ENCODE measurements at places on chromosomes 1 and 21. TPM values are rescaled to one million over a fixed set of nuclear protein-coding genes. Genes with fewer than 3 reads are reported as not detected.

DNA sequence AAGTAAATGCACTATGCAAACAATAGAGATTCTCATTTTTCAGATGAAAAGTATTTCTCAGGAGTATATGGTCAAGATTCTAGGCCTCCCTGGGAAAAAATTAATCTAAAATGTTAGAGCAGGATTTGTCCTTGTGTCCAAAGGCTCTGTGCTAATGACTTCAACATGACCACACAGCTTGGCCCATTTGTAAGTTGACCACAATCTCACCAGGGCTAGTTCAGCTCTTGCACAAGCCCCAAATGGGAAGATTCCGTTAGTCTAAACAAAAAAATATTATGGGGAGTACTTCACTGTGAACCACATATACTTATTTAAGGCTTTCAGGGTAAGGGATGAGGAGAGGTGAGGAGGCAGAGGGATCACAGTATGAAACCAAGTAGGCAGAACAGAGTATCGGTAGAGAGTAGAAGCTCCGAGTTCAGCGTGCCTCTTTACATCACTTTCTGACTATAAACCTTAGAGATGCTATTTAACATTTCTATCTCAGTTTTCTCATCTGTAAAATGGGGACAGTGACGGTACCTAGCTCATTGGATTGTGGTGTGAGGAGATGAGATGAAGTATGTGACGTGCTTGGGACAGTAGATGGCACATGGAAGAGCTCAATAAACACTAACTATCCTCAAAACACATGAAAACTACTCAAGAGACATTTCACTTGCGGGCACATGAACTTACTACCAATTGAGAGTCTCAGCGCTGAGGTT lies 37.8 kb upstream of the CTTNBP2NL start:
- H3K27me3 ChIP-seq = peaks cover 2% of the 10 kb centered on the region
- no peak overlapping the region for H3K27ac ChIP-seq
- H3K4me1 ChIP-seq = no peaks in the 10 kb centered on the region
- H3K36me3 ChIP-seq = no peaks in the 10 kb centered on the region
- DNase-seq = peak; percentile 65

- no peak overlapping the region for H3K27ac ChIP-seq
- no peaks in the 10 kb centered on the region for H3K27me3 ChIP-seq
- no peaks in the 10 kb centered on the region for H3K4me1 ChIP-seq
- no peak overlapping the region for H3K4me3 ChIP-seq
- no peak for DNase-seq
These were observed 28.6 kb upstream of the FNBP1L start for GRCh38 chr1:93419344-93419743.

The MYBPHL gene
- not detected for total RNA-seq

The KRTAP13-2 gene
- not detected for total RNA-seq

DNA sequence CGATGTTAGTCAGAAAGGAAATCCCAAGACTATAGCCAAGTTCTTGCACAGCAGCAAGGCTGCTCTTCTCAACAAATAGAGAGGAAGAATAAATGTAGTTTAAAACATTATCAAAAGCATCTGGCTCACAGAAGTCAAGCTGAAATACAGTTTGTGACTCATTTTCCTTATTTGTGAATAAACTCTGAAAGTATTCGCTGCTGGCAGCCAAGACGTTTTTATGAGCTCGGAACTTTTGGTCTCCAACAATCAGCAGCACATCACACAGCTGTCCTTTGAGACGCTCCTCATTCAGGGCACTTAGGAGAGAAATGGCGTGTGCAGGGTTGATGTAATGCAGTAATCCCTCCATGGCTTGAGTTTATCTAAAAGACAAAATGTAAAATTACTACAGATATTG lies 16.4 kb downstream of the ZBTB21 start:
- no peak for DNase-seq
- peaks cover 17% of the 10 kb centered on the region for H3K36me3 ChIP-seq
- H3K27ac ChIP-seq = no peak overlapping the region
- no peaks in the 10 kb centered on the region for H3K27me3 ChIP-seq

The SLC22A15 gene
- 2.7 TPM for total RNA-seq

DNA sequence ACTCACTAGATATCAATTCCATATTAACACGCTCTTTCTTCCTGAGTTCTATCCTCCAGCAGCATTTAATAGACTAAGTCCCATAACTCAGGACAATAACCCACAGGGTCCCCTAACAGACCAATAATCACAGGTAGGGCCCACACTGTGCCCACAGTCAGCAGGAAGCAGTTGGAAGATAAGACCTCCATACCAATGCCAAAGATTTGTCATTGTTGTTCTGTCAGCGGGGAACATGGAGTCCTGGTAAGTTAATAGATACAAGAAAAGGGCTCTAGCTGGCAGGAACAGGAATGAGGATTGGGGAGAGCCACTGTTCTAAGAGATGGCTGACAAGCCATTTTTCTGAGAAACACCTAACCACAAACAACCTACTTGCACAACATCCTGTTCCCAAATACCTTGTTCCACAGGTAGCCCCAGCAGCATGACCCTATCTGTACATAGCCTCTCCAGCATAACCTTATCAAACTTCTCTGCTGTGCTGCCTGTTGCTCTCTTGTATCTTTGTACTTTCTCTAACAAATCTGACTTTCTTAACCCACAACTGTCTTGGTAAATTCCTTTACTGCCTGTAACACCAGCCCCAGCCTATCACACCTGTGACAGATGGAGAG lies 142.0 kb upstream of the KCNJ15 start:
- H3K4me1 ChIP-seq = no peaks in the 10 kb centered on the region
- H3K27me3 ChIP-seq = no peaks in the 10 kb centered on the region

DNA sequence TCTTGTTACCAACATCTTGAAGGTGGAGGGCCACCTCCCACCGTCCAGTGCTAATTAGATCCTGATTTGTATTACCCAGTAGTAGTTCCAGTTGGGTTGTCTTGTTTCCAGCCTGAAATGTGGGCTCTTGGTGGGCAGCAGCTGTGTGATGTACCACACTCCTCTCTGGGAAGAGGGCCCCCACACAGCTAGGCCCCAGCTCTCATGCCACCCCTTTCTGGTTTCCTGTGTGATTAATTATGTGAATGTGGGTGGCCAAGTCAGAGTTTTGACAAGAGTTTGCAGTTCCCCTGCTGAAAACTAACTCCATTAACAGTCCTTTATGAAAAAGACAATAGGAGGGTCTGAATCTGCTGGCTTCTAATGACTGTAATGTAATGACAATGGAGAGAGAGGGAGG lies 3.8 kb downstream of the HMGB4 start:
- H3K4me3 ChIP-seq = no peak overlapping the region
- no peaks in the 10 kb centered on the region for H3K4me1 ChIP-seq
- H3K27ac ChIP-seq = no peak overlapping the region
- no peaks in the 10 kb centered on the region for H3K36me3 ChIP-seq
- DNase-seq = no peak

The PGD gene
- total RNA-seq = 214 TPM

- H3K4me1 ChIP-seq = no peaks in the 10 kb centered on the region
- DNase-seq = peak; percentile 36
- H3K36me3 ChIP-seq = no peaks in the 10 kb centered on the region
- peaks cover 3% of the 10 kb centered on the region for H3K27me3 ChIP-seq
These were observed 49.1 kb downstream of the TRABD2B start for GRCh38 chr1:47948126-47948525.

- H3K4me1 ChIP-seq = no peaks in the 10 kb centered on the region
- no peak overlapping the region for H3K4me3 ChIP-seq
- peaks cover 46% of the 10 kb centered on the region for H3K27me3 ChIP-seq
- H3K27ac ChIP-seq = no peak overlapping the region
- DNase-seq = peak; percentile 89
These were observed 120.0 kb downstream of the SETD4 start for GRCh38 chr21:35940074-35940927.

DNA sequence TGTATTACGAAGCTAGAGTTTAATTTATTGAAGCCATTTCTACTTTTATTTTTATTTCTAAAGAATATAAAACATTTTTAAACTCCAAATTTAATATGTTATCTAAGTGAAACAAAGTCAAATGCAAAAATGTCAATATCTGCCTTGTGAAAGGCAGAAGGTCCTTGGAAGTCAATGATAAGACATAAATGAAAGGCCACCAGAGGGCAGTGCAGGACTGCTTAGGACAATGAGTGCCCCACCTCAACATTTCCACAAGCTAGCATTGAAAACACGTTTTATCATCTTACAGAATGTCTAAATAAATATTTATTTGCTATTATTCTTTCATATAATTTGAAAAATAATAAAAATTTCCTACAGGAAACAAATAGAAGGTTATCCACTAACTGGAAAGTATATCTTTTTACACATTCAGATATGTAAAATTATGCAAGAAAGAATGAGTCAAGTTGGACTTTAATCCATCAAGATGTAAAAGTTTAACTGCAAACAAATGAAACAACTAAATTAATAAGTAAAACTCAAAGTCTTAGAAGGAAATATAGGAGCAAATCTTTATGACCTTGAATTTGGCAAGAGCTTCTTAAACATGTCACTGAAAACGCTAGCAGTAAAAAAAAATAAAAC lies 140.1 kb upstream of the FMN2 start:
- no peak overlapping the region for H3K27ac ChIP-seq
- no peaks in the 10 kb centered on the region for H3K27me3 ChIP-seq
- H3K4me1 ChIP-seq = no peaks in the 10 kb centered on the region
- H3K4me3 ChIP-seq = no peak overlapping the region
- DNase-seq = peak; percentile 91
- H3K36me3 ChIP-seq = no peaks in the 10 kb centered on the region

DNA sequence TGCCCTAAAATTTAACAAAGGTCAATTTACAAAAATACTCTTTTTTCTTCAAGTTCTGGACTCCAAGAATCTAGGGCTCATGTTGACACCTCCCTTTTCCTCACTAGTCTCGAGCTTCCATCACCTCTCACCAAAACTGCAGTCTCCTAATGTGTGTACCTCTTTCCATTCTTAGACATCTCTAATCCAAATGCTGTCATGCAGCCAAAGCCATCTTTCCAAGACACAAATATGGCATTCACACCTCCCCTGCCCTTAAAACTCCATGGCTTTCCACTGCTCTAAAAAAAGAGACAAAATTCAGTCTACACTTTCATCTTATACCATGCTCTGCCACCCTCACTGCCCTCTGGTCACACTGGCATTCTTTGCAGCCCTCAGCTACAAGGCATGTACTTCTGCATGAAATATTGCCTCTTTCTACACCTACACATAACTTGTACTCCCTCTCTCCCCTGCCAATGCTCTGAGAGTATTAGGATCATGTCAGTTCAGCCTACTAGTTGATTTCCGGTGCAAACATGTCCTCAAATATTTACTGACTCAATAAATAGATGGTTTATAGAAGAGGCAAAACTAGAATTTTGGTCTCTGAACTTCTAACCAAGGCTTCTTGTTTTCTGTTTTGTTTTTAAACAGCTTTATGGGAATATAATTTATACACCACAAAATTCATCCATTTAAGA lies 26.9 kb downstream of the ADSS2 start:
- DNase-seq = no peak
- H3K27ac ChIP-seq = no peak overlapping the region
- H3K4me3 ChIP-seq = no peak overlapping the region
- H3K4me1 ChIP-seq = no peaks in the 10 kb centered on the region
- H3K27me3 ChIP-seq = no peaks in the 10 kb centered on the region

DNA sequence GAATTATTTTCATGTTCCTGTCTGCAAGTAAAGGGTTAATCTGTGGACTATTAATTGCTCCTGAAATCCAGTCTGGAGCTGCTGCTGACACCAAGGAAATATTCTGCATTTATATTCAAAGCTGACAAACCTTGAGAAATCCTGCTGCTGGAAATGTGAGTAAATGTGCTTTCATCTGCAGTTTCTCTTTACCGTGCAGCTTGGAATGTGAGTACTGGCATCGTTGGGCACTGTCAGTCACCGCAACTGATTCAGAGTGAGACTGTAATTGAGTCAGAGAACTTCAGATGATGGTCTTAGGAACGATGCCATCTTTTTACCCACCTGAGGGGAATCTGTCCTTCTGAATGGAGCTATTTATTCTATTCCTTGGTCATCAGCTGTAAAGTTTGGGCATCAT lies 420.6 kb downstream of the SIPA1L2 start:
- H3K27ac ChIP-seq = no peak overlapping the region
- H3K4me3 ChIP-seq = no peak overlapping the region
- no peak for DNase-seq
- H3K36me3 ChIP-seq = no peaks in the 10 kb centered on the region
- no peaks in the 10 kb centered on the region for H3K27me3 ChIP-seq
- H3K4me1 ChIP-seq = no peaks in the 10 kb centered on the region

DNA sequence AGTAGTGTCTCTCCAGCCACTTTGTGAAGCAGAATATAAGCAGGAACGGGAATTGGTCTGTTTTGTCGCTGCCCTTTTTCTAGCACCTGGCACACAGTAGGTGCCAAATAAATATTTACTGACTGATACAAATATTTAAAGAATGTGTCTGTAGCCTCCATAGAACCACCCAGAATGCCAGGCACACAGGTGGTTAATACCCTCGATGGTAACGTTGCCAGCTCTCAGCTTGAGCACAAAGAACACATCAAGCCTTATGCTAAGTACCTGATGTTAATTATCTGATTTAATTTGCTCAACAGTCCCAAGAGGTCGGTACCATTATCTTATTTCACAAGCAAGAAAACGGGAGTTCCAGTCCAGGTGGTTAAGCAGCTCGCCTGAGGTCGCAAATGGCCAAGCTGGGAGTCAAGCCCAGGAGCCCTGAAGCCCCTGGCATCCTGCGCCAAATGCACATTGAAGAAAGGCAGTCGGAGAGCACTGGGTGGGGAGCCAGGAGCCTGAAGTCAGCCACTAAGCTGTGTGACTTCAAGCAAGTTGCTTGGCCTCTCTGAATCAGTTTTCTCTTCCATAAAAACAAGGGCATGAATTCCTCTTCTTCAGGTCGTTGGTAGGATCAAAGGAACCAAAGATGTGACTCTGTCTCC lies 26.4 kb downstream of the HSPG2 start:
- H3K27me3 ChIP-seq = no peaks in the 10 kb centered on the region
- no peak overlapping the region for H3K4me3 ChIP-seq
- H3K27ac ChIP-seq = peak overlapping the region; percentile 99
- peaks cover 77% of the 10 kb centered on the region for H3K4me1 ChIP-seq
- H3K36me3 ChIP-seq = no peaks in the 10 kb centered on the region

GRCh38 chr21:37753122-37753599 lies 163.1 kb downstream of the KCNJ6 start:
- no peak for DNase-seq
- H3K4me1 ChIP-seq = no peaks in the 10 kb centered on the region
- no peaks in the 10 kb centered on the region for H3K36me3 ChIP-seq
- H3K4me3 ChIP-seq = no peak overlapping the region
- H3K27me3 ChIP-seq = no peaks in the 10 kb centered on the region

The OR2L3 gene
- total RNA-seq = not detected

DNA sequence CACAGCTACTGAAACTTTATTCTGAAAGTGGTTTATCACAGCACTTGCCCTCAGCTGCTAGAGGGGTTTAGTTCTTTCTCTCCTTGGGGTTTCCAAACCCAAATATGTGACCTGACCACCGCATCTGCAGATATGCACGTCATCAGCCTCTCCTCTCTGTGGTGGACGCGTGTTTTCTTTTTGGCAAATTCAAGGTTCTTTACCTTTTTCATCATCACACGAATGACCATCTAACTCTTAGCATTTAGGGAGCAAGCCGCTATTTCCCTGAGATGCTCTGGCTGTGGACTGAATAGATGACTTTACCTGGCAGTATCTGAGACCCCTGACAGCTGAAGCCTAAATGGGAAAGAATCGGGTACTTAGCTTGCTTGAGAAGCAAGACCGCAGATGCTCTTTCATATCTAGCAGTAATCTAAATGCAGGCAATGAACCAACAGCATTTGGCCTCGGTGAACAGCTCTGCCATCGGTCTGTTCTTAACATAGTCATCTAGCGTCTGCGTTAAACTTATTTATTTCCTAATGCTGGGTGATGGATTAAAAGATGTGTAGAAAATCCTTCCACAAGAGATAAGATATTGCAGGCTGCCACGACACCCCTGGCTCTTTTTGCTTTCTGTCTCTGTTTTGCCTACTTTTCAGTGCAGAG lies 463.4 kb downstream of the CAMTA1 start:
- no peak overlapping the region for H3K4me3 ChIP-seq
- H3K27me3 ChIP-seq = no peaks in the 10 kb centered on the region
- no peak for DNase-seq
- no peaks in the 10 kb centered on the region for H3K36me3 ChIP-seq
- no peaks in the 10 kb centered on the region for H3K4me1 ChIP-seq
- no peak overlapping the region for H3K27ac ChIP-seq
